Stimulated activated CD4-positive, alpha-beta T cell treated with anti-CD3 and anti-CD28 coated beads, Interleukin-12 subunit alpha, Interleukin-12 subunit beta, amount 100 ng/mL, for 24 hours (primary cell): ENCODE measurements at places on chromosomes 7 and 10.

- no peak for DNase-seq
Measured at GRCh38 chr7:96997512-96998032, 7.8 kb upstream of the DLX6 start.

DNA sequence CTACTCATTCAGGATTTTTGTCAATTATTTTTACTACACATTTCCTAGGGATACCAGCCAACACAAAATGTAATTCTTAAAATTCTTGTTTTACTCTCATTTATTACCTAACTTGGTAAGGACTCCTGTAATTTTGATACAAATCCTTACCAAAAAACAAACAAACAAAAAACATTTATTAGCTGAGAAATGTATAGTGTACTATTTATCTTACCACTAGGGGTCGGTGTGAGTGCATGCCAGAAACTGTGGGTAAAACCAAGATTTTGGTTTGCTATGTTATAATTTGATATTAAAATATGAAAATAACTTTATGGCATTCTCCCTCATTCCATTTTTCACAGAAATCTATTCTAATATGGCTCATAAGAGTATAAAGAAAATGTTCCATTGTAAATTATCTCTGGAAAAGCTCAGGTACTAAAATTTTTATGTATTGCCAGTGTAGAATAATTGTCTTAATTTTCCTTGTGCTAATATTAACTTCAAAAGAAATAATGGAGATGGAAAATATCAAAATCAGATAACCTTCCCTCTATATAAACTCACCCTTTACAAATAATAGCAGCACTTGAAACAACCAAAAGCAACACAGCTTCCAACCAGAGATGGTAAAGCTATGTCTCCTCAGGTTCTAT is 290.8 kb upstream of the PCDH15 start:
- DNase-seq = no peak

DNA sequence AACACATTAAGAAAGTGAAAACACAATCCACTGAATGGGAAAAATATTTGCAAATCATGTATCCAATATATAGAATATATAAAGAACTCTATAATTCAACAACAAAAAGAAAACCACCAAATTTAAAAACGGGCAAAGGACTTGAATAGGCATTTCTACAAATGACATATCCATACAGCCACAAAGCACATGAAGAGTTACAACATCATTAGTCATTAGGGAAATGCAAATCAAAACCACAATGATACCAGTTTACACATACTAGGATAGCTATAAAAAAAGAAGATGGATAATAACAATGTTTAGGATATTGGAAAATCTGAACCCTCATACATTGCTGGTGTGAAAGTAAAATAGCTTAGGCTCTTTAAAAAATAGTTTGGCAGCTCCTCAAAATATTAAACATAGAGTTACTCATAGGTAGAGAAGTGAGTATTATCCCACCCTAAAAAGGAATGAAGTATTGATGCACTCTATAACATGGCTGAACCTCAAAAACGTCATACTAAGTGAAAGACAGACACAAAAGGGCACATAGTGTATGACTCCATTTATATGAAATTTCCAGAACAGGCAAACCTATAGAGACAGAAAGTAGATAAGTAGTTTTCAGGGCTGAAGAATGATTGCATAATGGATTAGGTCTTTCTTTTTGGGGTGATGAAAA is 4.5 kb downstream of the ZPBP start:
- DNase-seq = no peak

DNA sequence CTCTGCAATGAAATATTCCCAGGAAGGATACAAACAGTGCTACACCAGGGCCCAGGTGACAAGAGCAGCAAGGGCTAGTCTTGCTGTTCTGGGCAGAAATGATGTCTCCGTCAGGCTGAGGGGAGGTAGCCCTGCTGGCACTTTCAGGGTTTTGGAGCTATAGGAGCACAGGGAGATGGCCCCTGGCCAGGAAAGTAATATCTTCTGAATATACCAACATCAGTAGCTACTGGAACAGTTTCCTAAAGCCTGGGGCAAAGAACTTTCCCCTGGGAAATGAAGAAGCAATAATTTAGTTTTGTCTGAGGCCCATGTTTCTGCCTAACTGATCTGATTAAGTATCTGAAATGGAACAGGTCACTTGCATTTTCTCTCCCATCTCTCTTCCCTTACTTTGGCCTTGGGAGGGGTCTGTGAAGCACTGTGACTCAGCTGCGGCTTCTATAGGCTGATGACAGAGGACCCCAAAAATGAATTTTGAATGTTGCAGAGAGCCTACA is 489.1 kb upstream of the PODXL start:
- DNase-seq = no peak

DNA sequence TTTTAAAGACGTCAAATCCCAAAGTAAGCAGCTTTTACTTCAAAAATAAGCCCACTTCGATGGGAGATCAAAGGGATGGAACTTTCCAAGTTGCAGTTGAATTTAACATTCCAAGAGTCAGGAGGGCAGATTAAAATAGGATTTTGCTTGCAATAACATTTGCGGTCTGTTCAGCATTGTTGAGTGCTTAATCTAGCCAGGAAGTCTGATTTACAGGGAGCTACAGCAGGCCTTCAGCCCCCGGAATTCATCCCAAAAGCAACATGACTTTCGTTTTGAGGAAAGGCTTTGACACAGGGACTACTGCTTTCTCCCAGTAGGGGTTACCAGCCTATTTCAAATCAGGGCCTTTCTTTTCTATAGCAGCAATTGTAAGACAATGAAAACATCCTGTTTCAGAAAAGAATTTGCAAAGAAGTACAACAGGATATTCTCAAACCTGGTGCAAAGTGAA is 279.6 kb upstream of the PITRM1 start:
- no peak for DNase-seq

GRCh38 chr7:50663396-50664102 is 98.3 kb upstream of the DDC start:
- no peak for DNase-seq

DNA sequence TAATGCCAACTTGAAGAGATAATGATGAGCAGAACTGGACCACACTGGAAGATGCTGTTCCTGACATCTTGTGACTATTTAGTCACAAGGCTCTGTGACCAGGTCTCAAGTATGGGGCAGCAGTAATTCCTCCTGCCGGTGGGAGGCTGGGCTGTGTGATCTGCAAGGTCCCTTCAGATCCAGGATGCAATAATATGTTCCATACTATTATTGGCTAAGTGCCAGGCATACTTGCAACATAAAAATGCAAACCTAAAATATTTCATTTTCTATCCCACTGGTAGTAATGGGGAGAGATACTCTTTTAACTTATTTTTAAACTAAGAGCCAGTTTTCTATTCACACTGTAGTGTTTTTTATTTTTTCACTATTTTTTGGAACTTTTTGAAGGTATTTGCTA is 171.5 kb downstream of the CYP26A1 start:
- DNase-seq = no peak

DNA sequence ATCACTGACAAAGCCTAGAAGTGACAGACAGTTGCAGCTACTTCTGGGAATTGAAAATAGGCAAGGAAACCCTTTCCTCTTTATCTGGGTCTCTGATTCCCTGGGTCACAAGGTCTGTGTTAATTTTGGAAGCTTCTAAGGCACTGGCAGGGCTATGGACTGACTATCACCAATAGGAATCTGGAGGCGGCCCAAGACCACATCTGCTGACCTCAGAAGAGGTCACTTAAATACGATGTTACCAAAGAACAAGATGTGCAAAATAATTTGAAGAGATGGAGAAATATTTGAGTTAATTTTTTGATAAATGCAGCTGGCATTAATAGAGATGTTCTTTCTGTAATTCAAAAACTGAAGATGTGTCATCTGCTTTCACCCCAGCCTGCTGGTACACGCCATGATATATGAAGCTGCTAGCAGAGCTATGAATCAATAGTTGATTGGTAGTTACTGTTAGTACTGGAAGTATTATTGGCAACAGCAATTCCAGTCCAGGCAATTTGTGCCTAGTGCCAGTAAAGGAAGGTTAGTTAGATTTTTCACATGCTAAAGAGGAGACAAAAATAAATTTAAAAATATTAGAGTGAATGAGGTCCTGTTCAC is 5.5 kb upstream of the STEAP4 start:
- no peak for DNase-seq

DNA sequence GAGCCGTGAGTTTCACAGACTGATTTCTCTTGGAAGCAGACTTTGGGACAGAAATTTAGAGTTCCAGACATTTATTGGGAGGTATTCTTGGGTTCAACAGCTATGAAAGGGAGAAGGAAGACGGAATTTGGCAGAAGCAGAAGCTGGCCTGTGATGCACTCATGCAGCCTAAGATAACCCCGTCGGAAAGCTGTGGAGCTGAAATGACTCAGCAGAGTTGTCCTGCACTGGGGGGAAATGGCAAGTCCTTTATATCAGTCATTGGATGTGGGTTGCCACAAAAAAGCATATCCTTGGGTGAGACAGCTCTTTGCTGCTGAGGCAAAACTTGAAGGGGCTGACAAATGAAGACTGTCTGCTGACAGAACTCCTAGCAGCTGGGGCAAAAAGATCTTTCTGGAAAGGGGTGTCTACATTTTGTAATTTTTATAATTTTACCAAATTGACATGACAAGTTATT is 11.5 kb upstream of the MICU1 start:
- no peak for DNase-seq

- no peak for DNase-seq
Measured at GRCh38 chr10:111142092-111142768, 65.4 kb downstream of the ADRA2A start.

- DNase-seq = peak; percentile 87
Measured at GRCh38 chr7:76234931-76235441, 33.3 kb downstream of the SRRM3 start.

GRCh38 chr7:141039376-141039775 is 24.6 kb upstream of the MRPS33 start:
- DNase-seq = no peak

DNA sequence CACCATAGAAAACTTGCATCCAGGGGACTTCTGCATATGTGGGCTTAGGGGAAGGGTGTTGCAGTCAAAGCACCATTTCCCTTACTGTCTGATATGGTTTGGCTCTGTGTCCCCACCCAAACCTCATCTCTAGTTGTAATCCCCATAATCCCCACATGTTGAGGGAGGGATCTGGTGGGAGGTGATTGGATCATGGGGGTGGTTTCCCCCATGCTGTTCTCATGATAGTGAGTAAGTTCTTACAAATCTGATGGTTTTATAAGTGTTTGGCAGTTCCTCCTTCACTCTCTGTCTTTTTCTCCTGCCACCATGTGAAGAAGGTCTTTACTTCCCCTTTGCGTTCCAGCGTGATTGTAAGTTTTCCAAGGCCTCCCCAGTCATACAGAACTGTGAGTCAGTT is 177.4 kb downstream of the ADK start:
- DNase-seq = no peak

- DNase-seq = no peak
Measured at GRCh38 chr7:29853789-29854188, 47.5 kb downstream of the WIPF3 start.

- DNase-seq = no peak
Measured at GRCh38 chr7:94123136-94123535, 119.0 kb upstream of the BET1 start.

GRCh38 chr7:151146761-151147160 is 20.7 kb downstream of the GBX1 start:
- no peak for DNase-seq

GRCh38 chr10:87038286-87038717 is 18.2 kb downstream of the FAM25A start:
- no peak for DNase-seq

- DNase-seq = peak; percentile 54
Measured at GRCh38 chr7:157016352-157017041, 6.0 kb upstream of the MNX1 start.

DNA sequence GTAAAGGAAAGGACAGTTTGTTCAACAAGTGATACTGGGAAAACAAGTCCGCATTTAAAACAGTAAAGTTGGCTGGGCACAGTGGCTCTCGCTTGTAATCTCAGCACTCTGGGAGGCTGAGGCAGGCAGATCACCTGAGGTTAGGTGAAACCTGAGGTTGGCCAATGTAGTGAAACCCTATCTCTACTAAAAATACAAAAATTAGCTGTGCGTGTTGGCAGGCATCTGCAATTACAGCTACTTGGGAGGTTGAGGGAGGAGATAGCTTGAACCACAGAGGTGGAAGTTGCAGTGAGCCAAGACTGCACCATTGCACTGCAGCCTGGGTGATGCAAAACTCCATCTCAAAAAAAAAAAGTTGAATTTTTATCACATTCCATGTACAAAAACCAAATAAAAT is 35.7 kb downstream of the ZNF92 start:
- no peak for DNase-seq

DNA sequence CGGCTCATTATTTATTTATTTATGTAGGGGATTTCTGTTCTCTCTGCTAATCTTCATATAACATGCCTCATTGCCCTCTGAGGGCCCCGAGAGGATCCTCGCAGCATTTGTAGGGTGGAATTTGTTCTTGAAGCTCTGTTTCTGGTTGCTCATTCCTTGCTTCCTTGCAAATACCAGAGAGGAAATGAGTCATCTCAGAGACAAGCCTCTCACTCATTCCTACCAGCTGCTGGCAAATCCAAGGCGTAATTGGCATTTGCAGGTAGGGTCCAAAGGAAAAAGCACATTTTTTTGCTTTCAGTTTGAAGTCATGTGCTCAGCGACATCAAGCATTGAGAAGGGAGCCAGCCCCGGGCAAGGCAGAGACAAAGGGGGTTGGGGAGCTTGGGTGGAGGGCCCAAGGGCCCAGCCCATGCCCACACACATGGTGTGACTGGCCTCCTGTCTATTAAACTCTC is 501.6 kb downstream of the GALNT17 start:
- no peak for DNase-seq
